Sigmoid colon (tissue), 7 donors: ENCODE measurements at places on chromosomes 7 and 10.

GRCh38 chr10:70561558-70561957 lies 41.0 kb downstream of the PRF1 start:
- DNase-seq = peak; percentile 40

GRCh38 chr10:30594077-30594476 lies 35.5 kb downstream of the LYZL2 start:
- no peak for DNase-seq

DNA sequence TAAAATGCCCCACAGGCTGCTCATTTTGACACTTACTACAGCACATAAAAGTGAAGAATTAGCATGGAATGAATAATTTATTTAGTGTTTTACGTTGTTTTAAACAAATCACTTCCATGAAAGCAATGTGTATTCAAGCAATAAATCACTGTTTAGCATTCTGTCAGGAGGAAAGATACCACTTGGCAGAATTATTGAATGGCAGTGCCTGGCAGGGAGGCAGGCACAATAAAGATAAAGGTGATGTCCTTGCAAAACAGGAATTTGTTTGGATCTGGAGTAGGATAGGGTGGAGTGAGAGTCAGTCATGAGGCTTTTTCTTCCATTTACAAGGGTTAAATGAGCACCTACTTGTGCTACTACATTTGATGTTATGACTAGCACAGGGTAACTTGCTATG lies 190.8 kb downstream of the SORCS1 start:
- no peak for DNase-seq

GRCh38 chr7:155879592-155879991 lies 67.3 kb upstream of the SHH start:
- DNase-seq = peak; percentile 27

DNA sequence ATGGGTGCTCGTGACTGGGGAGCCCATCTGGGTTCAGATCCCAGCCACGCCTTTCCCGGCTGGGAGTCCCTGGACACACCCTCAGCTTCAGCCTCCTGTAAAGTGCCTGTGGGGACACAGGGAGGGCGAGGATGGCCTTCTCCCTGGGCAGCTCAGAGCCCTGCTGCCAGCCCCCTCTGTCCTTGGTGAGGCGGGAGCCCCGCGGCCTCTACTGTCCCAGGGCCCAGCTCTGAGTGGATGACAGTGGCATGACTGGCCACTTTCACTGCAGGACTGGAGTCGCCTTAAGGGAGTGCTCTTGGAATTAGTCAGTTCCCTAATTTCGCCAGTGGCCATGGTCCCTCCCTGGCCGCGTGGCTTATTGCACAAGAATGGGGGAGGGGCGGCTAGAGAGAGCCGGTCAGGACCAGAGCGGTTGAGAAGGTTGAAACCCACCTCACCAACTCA lies 4.6 kb downstream of the BRI3 start:
- peak; percentile 84 for DNase-seq

DNA sequence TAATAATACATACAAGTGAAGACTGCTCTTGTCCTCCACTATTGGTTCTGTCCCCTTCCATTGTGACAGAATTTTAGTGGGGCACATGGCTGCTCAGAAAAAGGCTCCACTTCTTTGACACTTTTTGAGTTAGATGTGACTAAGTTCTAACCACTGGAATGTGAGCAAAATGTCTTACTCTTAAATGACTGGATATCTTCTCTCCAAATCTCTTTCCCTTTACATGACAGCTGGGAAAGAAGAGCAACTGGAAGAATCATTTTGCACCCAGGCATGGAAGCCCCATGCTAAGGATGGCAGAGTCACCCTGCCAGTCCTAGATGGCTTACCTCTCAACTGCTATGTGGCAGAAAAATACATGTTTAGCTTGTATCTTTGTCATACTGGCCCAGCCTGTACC lies 97.7 kb downstream of the CACNA2D1 start:
- no peak for DNase-seq

- peak; percentile 75 for DNase-seq
Observed at GRCh38 chr7:75737856-75738603, 711 bp downstream of the HIP1 start.

GRCh38 chr7:29467193-29467926 lies 96.3 kb upstream of the PRR15 start:
- DNase-seq = no peak

GRCh38 chr10:86306628-86307278 lies 59.8 kb downstream of the GRID1 start:
- no peak for DNase-seq

GRCh38 chr7:75039166-75039565 lies 34.4 kb downstream of the RCC1L start:
- no peak for DNase-seq

- DNase-seq = no peak
Observed at GRCh38 chr10:17836942-17837341, 27.8 kb downstream of the MRC1 start.

DNA sequence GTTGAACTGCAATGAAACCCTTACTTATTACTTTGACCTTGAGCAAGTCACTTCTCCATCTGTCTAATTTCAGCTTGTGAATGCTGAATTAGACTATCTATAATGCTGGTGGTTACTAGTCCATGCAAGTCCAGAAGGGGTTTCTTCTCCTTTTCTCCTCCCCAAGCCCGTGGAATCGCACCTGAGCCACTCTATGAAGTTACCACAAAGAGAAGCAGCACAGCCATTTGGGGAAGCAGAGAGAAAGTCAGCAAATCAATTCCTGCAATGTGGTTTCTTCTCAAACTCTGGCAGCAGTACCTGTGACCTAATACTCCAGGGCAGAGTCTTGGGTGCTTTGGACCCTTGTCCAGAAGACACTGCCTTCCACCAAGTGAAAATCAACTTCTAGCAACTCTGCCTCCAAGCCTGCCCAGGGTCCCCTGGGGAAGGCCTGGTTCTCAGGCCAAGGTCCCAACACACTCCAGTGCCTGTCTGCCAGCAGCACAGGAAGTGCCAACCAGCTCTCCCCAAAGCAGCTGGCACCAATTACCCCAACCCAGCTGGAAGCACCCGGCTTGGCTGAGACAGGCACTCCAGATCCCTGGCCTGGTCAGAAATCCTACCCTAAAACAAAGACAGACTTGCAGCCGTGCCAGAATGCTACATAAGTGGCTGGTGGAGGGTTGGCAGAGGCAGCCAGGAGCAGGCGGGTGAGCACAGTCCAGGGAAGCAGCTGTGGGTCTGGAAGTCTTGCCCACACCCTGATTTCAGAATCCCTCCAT lies 200.3 kb downstream of the LSM5 start:
- DNase-seq = peak; percentile 75

DNA sequence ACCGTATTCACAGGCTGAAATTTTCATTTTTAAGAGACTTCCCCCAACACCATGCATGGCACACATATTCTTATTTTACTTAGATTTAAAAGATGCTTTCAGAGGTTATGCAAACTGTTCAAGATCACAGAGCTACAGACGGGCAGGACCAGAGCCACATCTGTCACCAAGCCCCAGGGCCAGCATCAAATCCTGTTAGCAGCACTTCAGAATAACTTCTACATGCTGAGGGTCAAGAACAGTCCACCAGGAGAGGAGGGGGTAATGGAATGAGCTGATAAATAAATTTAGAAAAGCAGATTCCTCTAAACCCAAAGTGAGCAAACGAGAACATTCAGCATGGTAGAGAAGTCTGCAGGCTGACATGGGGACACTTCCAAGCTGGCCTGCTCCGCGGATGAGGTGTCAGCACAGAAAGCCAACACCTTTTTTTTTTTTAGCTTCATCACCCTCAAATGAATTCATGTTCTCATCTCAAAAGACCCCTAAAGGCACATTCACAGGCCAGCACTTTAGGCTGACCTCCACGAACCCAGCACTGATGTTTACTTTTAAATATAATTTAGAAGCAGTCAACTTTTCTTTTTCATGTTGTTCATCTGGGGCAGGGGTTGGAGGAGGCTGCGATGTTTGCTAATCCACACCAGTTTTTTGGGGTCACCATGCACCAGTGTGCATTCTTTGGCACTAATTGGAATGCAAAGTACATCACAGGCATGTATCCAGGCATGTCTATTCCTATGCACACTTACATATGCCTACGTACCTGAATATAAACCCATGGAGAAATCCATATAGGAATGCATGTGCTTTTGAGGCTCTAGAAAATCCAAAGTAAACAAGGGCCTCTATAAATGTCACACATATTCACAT lies 249.0 kb downstream of the TNS3 start:
- no peak for DNase-seq

DNA sequence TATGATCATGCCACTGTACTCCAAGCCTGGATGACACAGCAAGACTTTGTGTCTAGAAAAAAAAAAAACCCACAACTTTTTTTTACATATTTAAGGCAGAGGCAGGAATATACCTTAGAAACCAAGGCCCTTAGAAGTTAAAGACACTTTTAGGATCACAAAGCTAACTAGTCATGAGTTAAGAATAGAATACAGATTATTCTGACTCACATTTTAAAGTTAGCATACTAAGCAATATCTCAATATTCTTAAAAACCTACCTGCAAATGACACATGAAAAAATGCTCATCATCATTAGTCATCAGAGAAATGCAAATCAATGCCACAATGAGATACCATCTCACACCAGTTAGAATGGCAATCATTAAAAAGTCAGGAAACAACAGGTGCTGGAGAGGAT lies 177.7 kb downstream of the CHCHD3 start:
- no peak for DNase-seq
